ENCODE measurements at places on chromosomes 4 and X. TPM values are rescaled to one million over a fixed set of nuclear protein-coding genes. Genes with fewer than 3 reads are reported as not detected.

BEX3 gene
- 83.2 TPM for total RNA-seq

FRAS1 gene
- total RNA-seq: 9.7 TPM

MAGEA4 gene
- total RNA-seq: not detected

STOX2 gene
- 19.2 TPM for total RNA-seq

MAGIX gene
- total RNA-seq: 1.0 TPM
